ENCODE measurements at places on chromosomes 2 and 18.

DNA sequence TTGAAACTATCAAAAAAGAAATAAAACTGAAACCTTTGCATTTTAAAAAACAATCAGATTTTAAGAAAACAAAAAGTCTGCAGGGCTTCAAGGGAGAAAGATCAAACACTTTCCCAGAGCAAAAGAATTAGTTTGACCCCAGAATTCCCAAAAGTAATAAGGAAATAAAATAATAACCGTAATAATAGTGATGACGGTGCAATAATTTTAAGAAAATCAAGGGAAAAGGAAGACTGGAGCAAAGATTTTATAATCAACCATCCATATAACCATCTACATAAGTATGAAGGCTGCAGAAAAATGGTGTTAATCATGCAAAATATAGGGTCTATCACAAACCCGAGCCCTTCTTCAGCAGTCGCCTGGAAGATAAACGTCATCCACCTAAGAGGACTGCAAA is 634.8 kb downstream of the GALR1 start:
- no peak for DNase-seq

GRCh38 chr2:234241656-234242458 is 191.4 kb downstream of the SPP2 start:
- no peak for DNase-seq

- no peak for DNase-seq
Observed at GRCh38 chr2:73697606-73698005, 39.5 kb downstream of the TPRKB start.

- no peak for DNase-seq
Observed at GRCh38 chr2:238966072-238966937, 118.4 kb downstream of the TWIST2 start.

DNA sequence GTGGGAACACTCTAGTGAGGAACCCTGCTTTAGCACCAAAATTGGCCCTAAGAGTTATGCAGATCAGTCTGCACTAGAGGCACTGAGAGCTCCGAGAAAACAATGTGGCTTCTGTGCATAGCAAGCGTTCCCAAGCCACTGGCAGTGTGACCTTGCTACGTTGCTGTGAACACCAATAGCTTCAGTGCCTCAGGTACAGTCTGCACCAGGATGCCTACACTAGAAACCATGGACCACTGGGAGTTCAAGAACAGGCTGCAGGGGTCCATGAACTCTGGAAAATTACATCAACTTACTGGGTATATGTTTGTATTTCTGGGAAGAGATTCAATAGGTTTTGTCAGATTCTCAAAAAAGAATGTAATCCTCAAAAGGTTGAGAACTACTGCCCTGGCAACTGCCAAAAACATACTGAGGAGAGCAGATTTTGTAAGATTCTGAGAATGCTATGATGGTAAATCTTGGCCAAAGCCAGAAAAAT is 18.3 kb upstream of the SP3 start:
- no peak for DNase-seq

DNA sequence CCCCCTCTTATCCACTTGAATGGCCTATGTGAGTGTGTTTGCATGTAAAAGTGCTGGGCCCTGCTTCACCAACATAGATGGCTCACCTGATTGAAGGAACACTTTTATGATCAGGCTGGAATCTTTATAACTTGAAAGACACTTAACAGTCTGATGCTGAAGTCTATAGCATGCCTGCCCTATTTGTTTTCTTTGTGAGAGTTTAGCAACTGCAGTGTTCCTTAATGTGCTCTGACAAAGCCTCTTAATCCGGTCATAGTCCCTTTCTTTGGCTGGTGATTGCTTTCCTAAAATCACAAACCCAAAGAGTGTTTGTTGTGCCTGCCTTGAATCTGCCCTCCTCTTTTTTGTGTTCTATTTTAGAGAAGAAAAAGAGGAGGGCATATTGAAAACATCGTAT is 1382.8 kb upstream of the CELF4 start:
- no peak for DNase-seq

DNA sequence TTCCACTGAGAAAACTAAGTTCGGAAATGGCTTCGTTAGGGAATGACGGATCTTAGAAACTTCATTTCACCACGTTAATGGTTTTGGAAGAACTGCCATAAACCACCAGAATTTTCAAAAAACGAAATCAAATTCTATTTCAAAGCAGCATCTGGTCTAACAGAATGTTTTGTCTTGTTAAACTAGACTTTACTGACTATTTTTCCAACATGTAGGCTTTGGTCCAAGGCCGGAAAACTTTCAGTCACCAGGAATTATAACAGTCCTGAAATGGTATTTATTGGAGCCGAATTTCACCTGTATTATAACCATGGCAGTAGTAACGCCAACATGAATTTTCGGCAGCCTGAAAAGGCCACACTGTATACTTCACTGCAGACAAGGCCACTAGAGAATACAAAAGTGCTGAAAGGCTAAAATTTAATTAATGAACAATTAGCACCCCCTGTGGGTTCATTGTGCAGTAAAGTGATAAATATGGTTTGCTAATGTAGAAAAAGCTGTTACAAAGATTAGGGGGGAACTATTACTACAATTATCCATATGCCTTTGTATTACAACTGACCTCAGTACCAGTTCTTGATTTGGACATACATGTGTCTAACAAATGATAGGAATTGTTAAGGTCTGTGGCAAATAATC is 116.4 kb downstream of the ZNF521 start:
- no peak for DNase-seq

GRCh38 chr2:231051116-231051515 is 5.6 kb upstream of the PSMD1 start:
- no peak for DNase-seq

GRCh38 chr2:211281430-211282073 is 725.2 kb downstream of the CPS1 start:
- DNase-seq: no peak

GRCh38 chr2:176483476-176483875 is 214.2 kb downstream of the MTX2 start:
- DNase-seq: no peak

GRCh38 chr2:28510184-28510583 is 14.3 kb downstream of the PLB1 start:
- DNase-seq: no peak

DNA sequence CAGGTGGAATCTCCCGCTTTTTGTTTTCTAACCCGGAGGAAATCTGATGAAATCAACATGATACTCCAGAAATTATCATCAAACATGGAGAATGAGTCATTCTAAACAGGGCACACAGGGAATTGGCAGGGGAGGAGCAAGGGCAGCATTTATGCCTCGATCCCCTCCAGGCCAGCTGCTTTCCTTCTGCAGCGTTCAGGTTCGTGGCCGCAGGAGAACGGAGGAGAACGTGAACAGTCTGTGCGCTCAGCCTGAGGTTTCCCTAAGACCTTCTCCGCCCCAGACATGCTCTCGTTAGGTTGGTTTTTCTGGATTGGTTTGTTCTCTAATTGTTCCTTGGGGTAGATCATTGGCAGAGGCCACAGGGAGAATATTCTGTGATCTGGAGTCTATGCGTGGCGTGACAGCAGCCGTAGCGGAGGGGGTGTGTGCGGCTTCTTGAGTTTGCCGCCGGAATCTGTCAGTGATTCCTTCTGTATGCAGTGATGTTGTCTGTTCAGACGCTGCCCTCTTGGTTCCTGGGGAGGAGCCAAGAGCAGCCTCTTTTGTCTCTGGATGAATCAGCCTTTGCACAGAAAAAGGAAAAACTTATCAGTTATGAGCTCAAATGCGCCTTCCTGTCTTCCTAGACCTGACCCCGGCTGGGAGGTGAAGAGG is 75.9 kb downstream of the SH3BP4 start:
- DNase-seq: no peak

DNA sequence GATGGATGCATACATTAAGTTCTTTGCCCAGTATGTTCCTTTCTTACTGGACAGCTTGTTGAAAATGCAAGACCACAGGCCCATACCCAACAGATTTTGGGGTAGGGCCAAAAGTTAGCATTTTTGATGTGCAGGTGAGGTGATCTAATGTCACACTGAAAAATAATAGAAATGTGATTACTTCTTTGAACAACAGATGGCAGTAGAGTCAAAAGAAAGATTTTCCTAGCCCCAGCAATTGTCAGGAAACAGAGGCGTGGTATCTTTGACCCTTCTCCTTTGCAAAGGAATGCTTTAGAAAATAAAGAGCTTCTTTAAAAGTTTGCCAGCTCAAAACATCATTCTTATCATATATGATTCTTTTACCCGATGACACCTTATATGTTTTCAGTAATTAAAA is 343.6 kb upstream of the SYT4 start:
- DNase-seq: no peak

DNA sequence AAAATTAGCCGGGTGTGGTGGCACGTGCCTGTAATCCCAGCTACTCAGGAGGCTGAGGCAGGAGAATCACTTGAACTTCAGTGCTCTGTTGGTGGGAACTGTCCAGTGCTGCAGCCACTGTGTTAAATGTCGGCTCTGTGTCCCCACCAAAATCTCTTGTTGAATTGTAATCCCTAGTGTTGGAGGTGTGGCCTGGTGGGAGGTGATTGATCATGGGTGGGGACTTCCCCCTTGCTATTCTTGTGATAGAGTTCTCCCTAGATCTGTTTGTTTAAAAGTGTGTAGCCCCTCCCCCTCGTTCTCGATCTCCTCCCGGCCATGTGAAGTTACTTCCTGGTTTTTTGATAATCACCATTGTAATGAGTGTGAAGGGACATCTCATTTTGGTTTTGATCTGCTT is 9.8 kb upstream of the RPL31 start:
- no peak for DNase-seq

GRCh38 chr2:145136702-145137101 is 616.8 kb upstream of the ZEB2 start:
- no peak for DNase-seq

- no peak for DNase-seq
Observed at GRCh38 chr2:45005261-45006002, 3.8 kb downstream of the SIX2 start.

- DNase-seq: no peak
Observed at GRCh38 chr2:212021947-212022346, 516.7 kb downstream of the ERBB4 start.

DNA sequence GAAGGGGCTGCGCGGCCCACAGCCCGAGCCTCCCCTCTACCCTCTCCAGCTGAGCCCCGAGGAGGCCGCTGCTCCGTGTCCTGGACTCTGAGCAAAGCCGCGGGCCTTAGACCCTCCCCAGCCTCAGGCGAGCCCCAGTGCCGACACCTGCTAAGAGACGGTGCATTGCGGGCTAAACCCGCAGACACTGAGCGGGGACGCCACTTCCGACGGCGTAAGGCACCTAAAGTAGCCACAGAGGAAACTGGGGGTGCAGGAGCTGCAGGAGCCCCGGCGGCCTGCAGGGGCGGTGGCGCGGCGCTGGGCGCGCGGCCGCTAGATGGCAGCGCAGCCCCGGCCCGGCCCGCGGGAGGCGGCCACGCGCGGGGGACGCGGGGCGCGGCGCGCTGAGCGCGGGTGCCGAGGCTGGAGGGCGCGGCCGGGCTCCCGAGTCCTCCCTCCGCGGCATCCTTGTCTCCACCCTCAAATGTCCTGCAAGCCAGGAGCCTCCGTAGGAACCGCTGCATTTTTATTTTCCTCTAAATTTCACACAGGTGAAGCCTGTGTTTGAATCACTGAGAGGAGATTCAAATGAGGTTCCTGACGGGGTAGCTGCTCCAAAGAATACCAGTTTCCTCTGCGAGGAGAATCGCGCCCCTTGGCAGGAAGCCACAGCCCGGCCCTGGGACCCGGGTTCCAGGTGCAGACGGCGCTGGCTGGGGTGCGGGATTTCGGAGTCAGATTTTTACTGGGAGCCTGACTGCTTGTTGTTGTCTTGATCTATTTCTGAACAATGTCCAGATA is 650.5 kb downstream of the GALR1 start:
- DNase-seq: no peak

DNA sequence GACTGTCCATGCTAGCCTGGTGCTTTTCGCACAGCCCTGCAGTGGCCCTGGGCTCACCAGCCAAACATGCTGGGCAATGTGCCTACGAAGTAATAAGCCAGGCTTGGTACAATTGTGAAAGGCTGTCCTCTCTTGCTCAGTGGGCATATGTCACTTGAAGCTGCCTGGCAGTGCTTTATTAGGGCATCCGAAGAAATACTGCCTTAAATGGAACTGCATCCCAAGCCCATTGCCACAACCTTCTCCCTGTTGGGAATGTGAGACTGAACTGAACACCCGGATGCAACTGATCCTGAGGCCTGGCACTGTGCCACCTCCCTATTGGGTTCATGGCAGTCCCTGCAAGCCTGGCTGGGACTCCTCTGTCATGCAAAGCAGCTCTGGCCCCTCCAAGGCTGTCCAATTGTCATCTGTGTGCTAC is 15.9 kb downstream of the CAPG start:
- no peak for DNase-seq
